Cerebellar nuclear complex (tissue), 1 donor: ENCODE measurements at places on chromosomes 5 and 9.

- no peak for DNase-seq
Measured at GRCh38 chr5:107458322-107458721, 212.4 kb downstream of the EFNA5 start.

DNA sequence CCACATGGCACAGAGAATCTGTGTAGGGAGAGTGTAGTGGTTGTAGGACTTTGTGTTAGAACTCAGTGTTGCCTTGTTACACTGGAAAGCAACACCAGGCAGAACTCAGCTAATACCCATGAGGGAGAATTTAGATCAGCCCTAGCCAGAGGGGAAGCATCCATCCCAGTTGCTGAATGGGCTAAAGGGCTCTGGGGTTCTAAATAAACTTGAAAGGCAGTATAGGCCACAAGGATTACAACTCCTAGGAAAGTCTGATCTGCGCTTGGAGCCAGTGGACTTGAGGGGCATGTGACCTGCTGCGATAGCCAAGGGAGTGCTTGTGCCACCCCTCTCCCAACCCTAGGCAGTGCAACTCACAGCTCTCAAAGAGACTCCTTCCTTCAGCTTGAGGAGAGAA, 26.9 kb downstream of the PTGS1 start:
- DNase-seq, result no peak

GRCh38 chr9:1331546-1332038, 281.4 kb downstream of the DMRT2 start:
- DNase-seq, result no peak

- no peak for DNase-seq
Measured at GRCh38 chr5:57216714-57217113, 42.9 kb downstream of the GPBP1 start.

DNA sequence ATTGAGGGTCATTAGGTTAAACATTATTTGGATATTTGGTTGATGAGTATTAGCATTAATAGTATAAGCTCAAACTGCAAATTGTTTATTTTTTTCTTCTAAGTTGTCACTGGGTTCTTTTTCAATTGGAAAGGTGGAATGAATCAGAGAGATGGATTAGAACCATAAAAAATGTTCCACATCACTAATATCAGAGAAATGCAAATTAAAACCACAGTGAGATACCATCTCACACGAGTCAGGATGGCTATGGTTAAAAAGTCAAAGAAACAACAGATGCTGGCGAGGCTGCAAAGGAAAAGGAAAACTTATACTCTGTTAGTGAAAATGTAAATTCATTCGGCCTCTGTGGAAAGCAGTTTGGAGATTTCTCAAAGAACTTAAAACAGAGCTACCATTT, 122.8 kb downstream of the CCDC192 start:
- DNase-seq, result no peak

DNA sequence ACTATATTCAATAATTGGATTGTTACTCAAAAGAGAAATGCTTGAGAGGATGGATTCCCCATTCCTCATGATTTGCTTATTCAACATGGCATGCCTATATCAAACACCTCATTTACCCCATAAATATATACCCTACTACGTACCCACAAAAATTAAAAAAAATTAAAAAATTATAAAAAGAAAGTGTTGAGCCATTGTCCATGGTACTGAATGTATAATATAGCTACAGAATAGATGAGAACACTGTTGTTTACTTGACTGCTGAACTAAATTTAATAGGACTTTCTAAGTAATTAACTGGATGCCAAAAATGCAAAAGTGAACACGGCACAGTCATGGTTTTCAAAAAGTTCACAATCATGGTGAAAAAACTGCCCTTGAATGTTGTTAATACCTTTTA, 725.8 kb downstream of the KCTD16 start:
- DNase-seq, result no peak

DNA sequence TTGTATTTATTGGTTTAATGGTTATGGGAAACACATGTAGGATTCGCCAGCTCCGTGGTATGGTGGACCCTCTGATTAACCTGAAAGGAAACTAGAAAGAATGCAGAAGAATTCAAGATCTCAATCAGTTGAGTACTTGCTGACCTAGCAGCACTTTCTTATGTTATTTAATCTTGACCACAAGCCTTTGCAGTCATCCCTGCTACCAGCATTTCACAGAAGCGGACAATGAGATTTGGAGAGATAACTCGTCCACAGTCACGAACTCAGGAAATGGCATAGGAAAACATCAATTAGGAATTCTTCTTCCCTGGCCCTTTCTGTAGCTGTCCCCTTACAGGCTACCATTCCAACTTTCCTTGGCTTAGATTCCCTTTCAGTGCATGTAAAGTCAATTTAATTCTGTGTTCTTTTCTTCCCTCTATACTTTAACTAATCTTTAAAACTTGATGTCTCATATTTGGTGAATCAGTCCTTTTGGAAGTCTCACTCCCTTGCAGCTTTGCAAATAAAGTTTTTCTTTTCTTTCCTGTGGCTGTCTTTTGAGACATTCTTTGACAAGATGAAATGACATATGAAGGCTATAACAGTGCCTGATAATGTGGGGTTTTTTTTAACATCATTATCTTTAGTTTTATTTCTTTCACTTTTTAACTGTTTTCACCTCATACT, 1.3 kb upstream of the SLC44A1 start:
- no peak for DNase-seq

- DNase-seq, result no peak
Measured at GRCh38 chr5:16453609-16454008, 12.0 kb downstream of the ZNF622 start.

DNA sequence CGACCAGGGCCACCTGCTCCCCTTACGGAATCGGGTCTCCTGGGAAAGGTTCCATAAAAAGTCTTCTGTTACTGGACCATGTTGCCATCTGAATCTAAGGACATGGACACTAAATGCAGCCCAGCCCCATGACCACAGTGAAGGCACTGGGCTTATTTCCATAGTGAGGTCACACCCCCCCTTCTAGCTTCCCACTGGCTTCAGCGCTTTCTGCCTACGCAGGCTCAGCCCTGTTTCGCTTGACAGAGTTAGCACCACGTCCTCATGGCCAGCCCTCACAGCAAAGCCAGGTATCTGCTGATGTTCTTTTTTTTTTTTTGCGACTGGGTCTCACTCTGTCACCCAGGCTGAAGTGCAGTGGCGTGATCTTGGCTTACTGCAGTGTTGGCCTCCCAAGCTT, 14.1 kb downstream of the UCK1 start:
- no peak for DNase-seq

- no peak for DNase-seq
Measured at GRCh38 chr5:33685873-33686755, 205.7 kb downstream of the ADAMTS12 start.

- DNase-seq, result no peak
Measured at GRCh38 chr5:128192368-128192767, 108.8 kb downstream of the SLC12A2 start.

DNA sequence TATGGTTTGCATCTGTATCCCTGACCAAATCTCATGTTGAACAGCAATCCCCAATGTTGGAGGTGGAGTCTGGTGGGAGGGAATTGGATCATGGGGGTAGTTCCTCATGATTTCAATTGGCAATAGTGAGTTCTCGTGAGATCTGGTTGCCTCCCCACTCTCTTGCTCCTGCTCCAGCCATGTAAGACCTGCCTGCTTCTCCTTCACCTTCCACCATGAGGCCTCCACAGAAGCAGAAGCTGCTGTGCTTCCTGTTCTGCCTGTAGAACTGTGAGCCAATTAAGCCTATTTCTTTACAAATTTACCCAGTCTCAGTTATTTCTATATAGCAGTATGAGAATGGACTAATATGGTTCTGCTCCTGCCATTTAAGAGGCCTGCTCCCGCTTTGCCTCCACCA, 32.9 kb downstream of the SCAI start:
- DNase-seq, result no peak

- DNase-seq, result no peak
Measured at GRCh38 chr9:134892221-134892620, 11.6 kb downstream of the FCN2 start.

DNA sequence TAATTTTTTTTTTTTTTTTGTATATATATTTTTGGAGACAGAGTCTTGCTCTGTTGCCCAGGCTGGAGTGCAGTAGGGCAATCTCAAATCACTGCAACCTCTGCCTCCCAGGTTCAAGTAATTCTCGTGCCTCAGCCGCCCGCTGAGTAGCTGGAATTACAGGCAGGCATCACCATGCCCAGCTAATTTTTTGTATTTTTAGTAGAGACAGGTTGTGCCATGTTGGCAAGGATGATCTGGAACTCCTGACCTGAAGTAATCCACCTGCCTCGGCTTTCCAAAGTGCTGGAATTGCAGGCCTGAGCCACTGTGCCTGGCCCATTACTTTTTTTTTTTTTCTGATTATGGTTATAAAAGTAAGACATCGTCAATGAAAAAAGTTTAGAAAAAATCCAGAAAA, 84.0 kb upstream of the LMNB1 start:
- peak; percentile 72 for DNase-seq

DNA sequence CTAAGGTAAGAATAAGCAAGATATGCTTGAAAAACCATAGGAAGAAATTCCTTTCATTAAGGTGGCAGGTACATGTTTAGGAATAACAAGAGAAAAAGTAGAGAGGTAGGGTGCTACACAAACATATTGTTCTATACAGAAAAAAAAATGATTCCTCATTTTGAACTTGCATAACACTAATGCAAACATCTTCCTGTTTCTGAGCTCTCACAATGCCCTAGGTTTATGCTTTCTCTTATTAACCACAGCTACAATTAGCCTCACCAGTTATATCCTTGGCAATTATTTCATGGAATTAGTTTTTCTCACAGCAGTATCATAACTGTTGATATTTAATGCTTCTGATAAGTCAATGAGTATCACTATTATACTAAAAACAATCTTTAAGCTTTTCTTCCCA, 20.7 kb downstream of the CEMIP2 start:
- no peak for DNase-seq

GRCh38 chr5:78760366-78760765, 111.8 kb upstream of the LHFPL2 start:
- DNase-seq, result no peak

DNA sequence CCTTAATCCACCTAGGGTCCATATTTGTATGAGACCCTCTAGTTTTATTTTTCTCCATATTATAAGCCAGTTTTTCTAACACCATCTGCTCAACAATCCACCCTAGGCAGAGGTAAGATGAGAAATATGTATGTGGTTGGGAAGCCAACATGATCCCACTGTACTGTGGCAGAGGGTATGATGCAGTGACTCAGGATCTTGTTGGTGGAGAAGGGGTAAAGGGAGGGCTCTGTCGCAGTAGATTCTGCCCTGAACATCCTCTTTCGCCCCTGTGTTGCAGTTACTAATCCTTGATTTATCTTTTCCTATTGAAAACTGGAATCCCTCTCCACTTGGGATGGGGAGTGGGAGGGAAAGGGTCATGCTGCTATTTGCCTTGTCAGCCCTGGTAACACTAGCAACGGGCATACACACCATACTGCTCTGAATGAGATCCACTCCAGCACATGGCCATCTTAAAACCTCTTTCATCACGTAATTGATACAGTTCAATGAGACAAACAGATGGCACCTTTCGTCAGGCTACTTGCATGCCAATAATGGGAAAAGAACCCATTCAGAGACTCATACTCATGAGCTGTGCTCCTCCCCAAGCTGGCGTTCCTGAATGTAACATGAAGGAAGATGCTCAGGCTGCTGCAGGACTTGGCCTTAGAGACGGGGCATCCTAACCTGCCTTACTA, 63.0 kb downstream of the ADAMTS12 start:
- no peak for DNase-seq

DNA sequence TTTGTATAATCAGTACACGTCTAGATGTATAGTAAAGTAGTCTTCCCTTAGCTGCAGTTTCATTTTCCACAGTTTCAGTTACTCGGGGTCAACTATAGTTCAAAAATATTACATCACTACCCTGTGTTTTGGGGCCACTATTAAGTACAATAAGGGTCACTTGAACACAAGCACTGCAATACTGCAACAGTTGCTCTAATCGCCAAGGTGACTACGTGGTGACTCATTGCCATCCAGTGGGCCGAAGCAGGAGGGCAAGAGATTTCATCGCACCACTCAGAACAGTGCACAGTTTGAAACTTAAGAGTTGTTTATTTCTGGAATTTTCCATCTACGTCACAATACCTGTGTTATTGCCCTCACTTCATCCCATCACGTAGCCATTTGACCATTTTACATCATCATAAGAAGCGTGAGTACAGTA, at the start of gene ARL14EPL:
TSS of gene ARL14EPL (plus strand) at position 379 of the 424 bp plus-strand sequence. CDS start 18,994 bp downstream, outside the sequence.
- DNase-seq, result no peak

- no peak for DNase-seq
Measured at GRCh38 chr5:40034441-40034840, 609.7 kb upstream of the DAB2 start.

- DNase-seq, result no peak
Measured at GRCh38 chr5:87886164-87886563, 382.5 kb downstream of the TMEM161B start.

DNA sequence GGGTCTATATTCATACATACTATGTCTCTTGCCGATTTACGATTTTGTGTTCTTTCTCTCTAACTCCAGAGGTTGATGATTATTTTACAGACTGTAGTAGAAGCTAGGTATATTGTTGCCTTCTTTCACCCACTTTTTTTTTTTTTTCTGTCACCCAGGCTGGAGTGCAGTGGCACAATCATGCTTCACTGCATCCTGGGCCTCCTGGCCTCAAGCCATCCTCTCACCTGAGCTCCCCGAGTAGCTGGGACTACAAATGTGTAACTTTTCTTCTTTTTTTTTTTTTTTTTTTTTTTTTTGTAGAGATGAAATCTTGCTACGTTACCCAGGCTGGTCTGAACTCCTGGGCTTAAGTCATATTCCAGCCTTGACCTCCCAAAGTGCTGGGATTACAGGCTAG, 96.2 kb downstream of the CHSY3 start:
- DNase-seq, result no peak

DNA sequence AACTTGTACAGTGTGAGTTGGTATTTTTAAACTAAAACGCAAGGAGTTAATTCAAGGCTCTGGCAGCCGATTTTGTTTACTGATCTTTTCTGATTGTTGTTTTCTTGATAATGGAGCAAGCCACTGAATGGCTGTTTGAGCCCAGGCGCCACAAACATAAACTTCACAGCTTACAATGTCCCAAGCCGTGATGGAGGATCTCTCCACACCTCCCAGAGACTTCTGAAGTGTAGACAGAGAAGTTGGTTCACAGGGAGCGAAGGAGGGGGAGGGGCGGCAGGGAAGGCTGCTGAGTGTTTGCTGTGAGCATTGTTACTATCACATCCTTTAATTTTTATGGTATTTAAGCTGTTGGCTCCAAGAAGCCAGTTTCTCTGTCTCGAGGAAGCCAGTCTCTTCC, 14.7 kb downstream of the ISL1 start:
- no peak for DNase-seq

GRCh38 chr5:38515646-38516045, 40.8 kb downstream of the LIFR start:
- DNase-seq, result no peak

DNA sequence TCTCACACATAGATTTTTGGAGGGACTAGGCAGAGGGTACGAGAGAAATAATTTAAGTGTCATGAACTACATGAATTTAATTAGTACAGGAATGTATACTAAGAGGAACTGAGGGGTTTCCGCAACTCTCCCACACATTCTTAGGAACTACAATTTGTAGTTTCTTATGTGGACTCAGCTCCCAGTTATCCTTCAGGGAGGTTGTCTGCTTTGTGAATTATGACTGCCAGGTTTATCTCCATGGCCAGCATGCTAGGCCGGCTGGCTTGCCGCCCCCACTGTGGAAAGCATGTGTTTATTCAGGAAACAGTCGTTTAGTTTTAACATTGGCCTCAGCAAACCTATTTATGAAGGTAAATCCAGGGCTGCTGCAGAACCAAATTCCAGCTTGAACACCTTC, 415.0 kb downstream of the KCTD16 start:
- DNase-seq, result no peak
